ENCODE measurements at places on chromosomes 2 and 18. TPM values are rescaled to one million over a fixed set of nuclear protein-coding genes. Genes with fewer than 3 reads are reported as not detected.
A peak's percentile ranks its signal among the peaks of the same experiment; 100 is the strongest.

DNA sequence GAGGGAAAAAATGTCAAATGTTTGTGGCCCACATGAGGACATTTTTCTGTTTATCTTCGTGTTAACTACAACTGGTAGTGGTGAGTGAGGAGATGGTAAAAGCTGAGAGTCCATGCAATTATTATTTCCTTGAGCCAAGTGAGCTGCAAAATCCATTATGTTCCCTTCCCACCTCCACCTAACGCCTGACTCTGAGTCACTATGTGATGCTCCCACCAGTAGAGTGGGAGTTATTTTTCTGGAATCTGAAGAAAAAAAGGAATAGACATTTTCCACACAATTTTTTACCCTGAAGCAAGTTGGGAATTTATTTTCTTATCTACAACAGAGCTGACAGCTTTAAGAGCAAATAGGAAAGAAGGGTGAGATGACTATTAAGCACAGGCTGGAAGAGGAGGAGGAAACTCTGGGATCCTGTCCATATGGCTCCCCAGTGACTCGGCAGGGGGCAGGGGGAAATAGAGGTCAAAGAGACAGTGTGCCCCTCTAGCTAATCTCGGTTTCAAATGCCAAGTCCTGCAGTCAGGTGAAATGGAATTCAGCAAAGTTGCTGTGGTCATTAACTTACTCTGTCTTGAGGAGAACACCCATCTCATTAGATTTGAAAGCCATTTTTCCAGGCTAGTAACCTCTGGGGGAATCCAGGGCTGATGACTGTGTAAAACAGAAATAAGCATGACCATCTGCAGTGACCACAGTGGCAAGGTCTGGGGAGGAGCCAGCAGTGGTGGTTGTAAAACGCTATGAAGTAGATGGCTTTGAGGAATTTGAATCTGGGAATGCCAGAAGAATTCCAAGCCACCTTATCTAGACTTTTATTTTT is 463.9 kb downstream of the STK39 start:
- DNase-seq, result peak; percentile 9

- no peak for DNase-seq
These were observed 348.8 kb upstream of the ETAA1 start for GRCh38 chr2:67048314-67048713.

DNA sequence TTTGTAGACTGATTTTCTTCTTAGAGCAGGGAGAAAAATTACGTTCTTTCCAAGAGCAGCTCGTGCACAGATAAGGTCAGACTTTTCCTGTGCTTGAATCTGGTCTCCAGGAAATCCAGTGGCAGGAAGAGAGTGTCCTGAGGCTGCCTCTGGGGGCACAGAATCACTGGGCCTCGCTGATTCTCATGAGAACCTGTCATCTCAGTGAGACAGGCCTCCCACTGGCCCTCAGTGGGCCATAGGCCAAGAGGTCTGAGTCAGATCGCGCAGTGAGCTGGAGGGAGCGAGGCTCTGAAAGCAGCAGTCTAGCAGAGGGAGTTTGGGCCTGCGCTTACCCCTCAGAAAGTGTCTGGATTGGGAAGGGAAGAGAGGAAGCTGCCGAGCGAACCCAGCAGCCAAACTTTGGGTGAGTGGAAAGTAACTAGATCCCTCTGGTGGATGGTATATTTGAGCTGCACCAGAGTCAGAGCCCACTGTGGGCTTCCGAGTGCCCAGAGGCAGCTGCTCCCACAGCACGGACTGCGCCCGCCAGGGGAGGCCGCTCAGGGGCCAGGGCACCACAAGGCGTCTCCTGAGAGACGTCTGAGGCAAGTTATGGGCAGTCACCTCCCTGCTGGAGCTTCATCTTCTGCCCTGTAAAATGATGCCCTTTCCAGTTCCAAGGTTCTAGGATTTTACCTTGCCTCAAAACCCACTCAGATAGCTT is 8.2 kb downstream of the GDF7 start:
- peak; percentile 82 for DNase-seq

- no peak for DNase-seq
These were observed 1220.6 kb upstream of the CDH2 start for GRCh38 chr18:29397536-29397935.

GRCh38 chr18:78523850-78524249 is 455.8 kb upstream of the SALL3 start:
- no peak for DNase-seq

DNA sequence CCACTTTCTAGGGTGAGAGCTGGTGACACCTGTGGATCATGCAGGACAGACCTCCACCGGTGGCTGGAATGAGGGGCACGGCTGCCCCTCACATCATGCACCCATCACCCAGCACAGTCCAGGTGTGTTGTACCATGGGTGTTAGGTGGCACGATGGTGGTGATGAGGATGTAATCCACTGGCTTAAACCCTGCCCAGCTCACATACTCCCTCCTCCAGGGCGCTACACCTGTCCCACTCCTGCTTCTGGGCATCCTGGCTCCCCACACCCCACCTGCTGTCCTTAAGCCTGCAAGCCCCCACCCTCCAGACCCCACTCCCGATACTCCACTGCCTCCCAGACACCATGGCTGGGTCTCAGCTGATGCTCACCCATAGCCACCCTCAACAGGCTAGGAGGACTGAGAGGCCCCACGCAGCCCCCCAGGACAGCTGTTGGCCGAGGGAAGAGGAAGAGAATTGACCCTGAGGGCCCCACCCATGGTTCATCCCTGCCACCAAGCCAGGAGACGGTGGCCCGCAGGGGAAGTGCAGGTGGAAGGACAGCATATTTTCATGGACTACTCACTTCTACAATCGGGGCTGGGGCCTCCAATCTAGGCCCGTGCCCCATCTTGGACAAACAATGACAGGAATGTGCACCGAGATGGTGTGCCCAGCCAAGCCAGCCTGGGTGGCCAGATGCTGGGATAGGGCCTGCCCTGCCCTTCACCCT is 34.3 kb downstream of the MAL start:
- DNase-seq, result no peak

- DNase-seq, result peak; percentile 78
These were observed 60.2 kb downstream of the PDE1A start for GRCh38 chr2:182366628-182367027.

DNA sequence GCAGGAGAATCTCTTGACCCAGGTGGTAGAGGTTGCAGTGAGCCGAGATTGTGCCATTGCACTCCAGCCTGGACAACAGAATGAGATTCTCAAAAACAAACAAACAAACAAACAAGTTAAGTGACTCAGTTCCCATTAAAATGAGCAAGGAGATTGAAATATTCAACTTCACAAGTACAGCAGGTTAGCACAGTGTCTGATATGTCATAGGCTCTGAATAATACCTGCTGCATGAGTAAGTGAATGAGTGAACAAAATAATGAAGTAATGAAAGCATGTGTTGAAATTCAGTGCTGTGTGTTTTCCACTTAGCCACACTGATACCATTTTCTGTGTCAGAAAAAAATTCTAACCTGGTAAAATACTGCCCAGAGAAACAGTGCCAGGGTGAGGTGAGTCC is 41.9 kb upstream of the SETBP1 start:
- DNase-seq, result no peak

DNA sequence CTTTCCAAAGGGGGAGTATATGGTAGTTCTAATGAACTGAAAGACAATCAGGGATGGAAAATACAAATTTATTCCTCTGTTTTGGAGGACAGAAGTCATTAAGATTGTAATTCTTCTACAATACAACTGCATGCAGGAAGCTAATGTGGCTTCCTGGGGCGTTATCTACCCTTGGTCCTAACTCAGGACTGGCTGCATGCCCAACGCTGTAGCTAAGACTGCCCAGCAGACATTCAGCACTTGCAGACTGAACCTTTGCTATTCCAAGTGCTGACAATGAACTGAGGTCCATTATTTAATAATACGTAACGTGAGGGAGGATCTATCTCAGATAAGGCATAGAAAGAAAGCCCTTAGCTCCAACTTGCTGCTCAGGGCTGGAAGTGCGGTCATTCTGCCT is 53.2 kb downstream of the ZAP70 start:
- DNase-seq, result no peak

DNA sequence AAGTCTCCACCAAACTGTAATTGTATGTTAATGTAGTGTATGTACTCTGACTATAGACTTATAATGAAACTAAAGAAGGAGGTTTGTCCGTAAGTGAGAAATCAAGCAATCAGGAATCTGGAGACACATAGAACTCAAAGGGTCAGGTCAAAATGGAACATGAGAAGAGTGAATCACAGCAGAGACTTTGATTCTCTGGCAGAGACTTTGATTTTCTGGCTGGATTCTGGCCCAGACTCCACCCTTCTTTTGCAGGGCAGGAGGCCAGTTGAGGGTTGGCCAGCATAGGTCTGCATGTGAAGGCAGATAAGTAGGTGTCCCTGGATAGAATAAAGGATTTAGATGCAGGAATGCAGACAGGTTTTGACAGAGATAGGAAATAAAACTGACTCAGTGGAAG is 11.0 kb upstream of the NCKAP5 start:
- DNase-seq, result peak; percentile 86

DNA sequence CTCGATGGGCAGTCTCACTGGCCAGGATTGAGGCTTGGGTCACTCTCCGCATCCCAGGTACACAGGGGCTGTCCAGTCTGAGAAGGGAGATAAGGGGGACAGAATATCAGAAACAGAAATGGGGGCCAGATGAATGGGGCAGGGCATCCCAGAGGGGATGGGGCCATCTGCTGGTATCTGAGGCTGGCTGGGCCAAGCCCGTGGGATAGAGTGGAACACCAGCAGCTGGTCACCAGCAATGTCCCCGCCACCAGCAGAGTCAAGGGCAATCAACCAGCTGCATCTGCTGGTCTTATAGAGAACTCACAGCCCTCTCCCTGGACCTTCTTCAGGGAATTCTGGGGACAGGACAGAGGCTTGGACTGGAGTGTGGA is 128.8 kb upstream of the HAAO start:
- DNase-seq, result no peak

DNA sequence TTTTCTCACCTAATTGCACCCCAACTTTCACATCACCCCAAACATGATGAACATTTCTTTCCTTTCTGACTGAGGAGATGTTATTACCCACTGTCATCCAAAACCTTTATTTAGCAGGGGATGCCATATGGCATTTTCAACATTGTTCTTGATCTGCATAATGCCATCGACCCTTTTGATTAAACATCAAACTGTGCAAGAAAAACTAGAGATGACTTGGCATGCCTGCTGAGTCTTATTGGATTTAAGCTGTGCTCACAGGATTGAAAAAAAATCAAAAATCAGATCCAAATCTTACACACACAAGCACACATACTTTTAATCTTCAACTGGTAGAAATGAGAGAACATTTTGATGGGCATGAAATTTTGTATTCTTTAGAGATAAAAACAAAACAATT is 536.0 kb downstream of the TMX3 start:
- DNase-seq, result no peak

DNA sequence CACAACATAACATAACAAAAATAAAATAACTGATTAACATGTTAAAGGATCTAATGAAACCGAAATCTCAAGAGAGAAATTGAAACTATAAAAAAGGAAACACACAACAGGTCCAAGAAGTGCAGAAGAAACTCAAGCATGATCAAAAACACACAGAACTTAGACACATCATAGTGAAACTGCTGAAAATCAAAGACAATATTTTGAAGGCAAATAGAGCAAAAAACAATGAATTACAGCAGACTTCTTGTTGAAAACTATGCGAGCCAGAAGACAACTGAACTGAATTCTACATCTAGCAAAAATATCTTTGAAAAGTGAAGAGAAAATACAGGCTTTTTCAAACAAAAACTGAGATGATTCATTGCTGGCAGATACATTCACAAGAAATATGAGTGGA is 61.3 kb downstream of the UGP2 start:
- DNase-seq, result peak; percentile 26

GRCh38 chr2:3214806-3215404 is 162.7 kb downstream of the EIPR1 start:
- DNase-seq, result no peak

The ZSCAN30 gene
- total RNA-seq, result 13.2 TPM

The ABCG8 gene
- total RNA-seq, result not detected

The DDX1 gene
- 56.4 TPM for total RNA-seq

Measured in M059J (cell line).